Activated naive CD8-positive, alpha-beta T cell treated with anti-CD3 and anti-CD28 coated beads, Interleukin-2, amount 50 U/mL, for 24 hours (primary cell): ENCODE measurements at places on chromosomes 6 and 20.

DNA sequence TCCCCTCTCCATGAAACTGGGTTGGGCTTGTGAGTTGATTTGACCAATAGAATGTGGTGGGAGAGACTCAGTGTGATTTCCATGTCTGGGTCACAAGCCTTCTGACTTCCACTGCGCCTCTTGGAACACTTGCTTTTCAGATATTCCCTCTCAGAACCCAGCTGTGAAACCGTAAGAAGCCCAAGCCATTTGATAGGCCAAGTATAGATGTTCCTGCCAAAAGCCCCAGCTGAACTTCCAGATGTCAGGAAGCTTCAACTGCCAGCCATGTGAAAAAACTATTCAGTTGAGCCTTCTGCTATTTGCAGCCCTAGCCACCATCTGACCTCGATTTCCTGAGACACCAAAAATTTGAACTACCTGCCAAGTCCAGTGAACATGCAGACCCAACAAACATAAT lies 387.8 kb upstream of the GJE1 start:
- no peak for DNase-seq

GRCh38 chr20:23138682-23139081 lies 52.6 kb upstream of the CD93 start:
- no peak for DNase-seq

- no peak for DNase-seq
Observed at GRCh38 chr20:37565134-37565811, 37.6 kb upstream of the BLCAP start.

GRCh38 chr6:100577425-100577824 lies 112.7 kb upstream of the SIM1 start:
- no peak for DNase-seq

DNA sequence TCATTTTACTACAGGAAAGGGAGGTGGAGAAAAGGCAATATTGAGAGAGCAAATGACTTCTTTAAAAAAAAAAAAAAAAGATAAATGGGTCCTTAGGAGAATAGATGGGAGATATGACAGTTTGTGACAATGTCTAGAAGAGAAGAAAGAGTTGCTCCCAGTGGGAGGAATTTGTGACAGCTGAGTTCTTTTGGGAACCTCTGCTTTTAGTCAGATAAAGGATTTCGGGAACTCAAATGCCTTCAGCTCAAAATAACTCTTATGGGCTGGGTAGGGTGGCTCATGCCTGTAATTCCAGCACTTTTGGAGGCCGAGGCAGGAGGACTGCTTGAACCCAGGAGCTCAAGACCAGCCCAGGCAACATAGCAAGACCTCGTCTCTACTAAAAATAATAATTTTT lies 13.1 kb downstream of the TPD52L1 start:
- no peak for DNase-seq

GRCh38 chr6:76752841-76753240 lies 680.4 kb upstream of the IMPG1 start:
- DNase-seq, result no peak

DNA sequence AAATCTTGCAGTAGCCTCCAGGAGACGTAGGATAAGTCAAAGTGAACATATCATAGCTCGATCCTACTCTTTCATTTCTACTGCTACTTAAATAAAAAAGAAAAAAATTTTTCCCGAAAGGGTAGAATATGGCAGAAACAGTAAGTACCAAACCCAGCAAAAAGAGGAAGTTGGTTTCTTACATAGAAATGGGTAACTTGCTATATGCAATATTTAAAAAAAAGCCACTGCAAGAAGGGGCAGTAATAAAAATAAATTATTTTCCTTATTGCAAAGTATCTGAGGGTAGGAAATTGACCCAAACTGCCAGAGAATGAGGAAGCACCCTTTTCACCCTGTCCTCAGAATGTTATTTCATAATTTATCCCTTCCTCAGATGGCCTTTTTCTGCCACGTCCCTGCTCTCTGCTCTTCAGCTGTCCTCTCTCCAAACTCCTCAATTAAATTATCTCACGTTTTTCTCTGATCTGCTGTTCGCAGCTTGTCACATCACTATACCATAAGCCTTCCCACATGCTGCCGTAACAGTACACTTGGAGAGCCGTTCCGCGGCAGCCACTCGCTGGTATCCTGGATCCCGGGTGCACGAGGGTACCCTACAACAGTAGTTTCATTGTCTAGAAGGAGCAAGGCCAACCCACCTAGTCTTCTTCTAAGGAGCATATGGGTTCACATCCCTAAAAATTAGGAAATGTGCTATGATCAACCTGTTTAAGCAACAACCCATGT lies 149.6 kb downstream of the BACH2 start:
- DNase-seq, result no peak

DNA sequence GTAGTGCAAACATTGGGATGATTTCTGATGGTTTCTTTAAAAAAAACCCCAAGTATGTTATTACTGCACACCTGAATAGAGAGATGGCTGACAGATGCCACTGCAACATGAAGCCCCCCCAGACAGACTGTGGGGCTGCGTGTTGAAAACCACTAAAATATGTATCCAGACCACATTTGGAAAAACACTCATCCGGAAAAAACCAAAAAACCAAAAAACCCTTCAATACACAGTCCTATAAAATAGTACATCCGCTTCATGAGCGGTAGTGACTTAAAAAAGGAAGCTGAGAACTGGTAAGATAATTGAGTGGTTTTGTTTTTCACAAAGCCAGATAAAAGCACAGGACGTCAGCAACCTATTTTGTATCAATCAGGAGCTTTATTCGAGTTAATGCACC lies 47.1 kb upstream of the EDN3 start:
- no peak for DNase-seq

GRCh38 chr6:115573861-115574260 lies 486.8 kb downstream of the FRK start:
- no peak for DNase-seq
